ENCODE measurements at places on chromosomes 4 and X. TPM values are rescaled to one million over a fixed set of nuclear protein-coding genes. Genes with fewer than 3 reads are reported as not detected.

- no peaks in the 10 kb centered on the region for H3K36me3 ChIP-seq
- H3K4me1 ChIP-seq: no peaks in the 10 kb centered on the region
- peaks cover 40% of the 10 kb centered on the region for H3K27me3 ChIP-seq
Measured at GRCh38 chr4:1417522-1418390, 11.5 kb upstream of the NKX1-1 start.

Gene FAM241A
- 7.9 TPM for total RNA-seq

Gene GABRE
- 30.6 TPM for total RNA-seq

DNA sequence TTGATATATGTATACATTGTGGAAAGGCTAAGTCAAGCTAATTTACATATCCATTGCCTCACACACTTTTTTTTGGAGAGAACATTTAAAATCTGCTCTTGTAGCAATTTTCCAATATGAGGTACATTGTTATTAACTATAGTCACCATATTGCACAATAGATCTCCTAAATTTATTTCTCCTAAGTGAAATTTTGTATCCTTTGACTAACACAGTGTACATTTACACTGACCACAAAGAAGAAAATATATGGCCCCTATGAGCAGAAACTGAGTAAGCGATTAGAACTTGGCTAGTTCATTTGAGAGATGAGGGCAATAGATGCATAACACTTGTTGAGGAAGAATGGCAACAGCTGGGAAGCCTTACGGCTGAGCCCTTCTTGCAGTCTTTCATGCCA lies 20.3 kb upstream of the GUCY1B1 start:
- DNase-seq: no peak
- no peaks in the 10 kb centered on the region for H3K36me3 ChIP-seq
- no peak overlapping the region for H3K27ac ChIP-seq
- no peaks in the 10 kb centered on the region for H3K4me1 ChIP-seq

DNA sequence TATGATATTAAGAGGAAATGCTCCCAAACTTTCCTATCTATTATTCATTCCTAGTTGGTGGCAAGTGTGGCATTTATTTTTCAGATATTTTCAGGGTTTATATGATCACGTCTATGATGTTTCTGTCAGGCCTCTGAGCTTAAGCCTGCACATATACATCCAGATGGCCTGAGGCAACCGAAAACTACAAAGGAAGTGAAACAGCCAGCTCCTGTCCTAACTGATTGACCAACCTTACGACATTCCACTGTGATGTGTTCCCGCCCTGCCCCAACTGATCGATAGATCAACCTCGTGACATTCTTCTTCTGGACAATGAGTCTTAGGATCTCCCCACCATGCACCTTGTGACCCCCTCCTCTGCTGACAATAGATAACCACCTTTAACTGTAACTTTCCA lies 67.6 kb upstream of the CTSO start:
- H3K4me3 ChIP-seq: no peak overlapping the region
- no peak overlapping the region for H3K27ac ChIP-seq
- H3K27me3 ChIP-seq: no peaks in the 10 kb centered on the region
- DNase-seq: no peak
- H3K4me1 ChIP-seq: no peaks in the 10 kb centered on the region

GRCh38 chr4:28167411-28167810 lies 1306.8 kb downstream of the STIM2 start:
- H3K4me1 ChIP-seq: no peaks in the 10 kb centered on the region
- no peak for DNase-seq
- H3K27me3 ChIP-seq: no peaks in the 10 kb centered on the region
- no peak overlapping the region for H3K4me3 ChIP-seq

GRCh38 chrX:103818842-103819619 lies 13.0 kb downstream of the RAB9B start:
- H3K36me3 ChIP-seq: no peaks in the 10 kb centered on the region
- H3K4me1 ChIP-seq: no peaks in the 10 kb centered on the region
- H3K4me3 ChIP-seq: no peak overlapping the region

Gene TSPAN6
- total RNA-seq: 9.0 TPM

Gene STK26
- total RNA-seq: 3.5 TPM

DNA sequence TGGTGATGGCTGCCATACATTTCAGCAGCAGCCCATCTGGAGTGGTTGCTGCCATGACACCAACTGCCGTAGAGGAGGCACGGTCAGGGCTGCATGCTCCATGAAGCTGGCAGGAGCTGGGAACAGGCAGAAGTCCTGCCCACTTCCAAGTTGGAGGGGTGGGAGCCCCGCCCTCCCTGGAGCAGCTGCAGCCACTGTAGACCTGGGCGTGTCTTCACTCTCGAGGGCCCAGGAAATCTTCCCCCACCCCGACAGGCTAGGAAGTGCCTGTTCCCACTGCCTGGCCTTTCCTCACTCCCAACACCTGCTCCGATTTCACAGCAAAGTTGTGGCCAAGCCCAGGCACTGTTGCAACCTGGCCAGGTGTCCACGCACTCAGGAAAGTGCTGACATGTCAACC lies 42.3 kb downstream of the NALF2 start:
- H3K4me3 ChIP-seq: no peak overlapping the region
- no peak overlapping the region for H3K27ac ChIP-seq
- no peaks in the 10 kb centered on the region for H3K36me3 ChIP-seq
- DNase-seq: no peak
- no peaks in the 10 kb centered on the region for H3K4me1 ChIP-seq
- H3K27me3 ChIP-seq: no peaks in the 10 kb centered on the region

DNA sequence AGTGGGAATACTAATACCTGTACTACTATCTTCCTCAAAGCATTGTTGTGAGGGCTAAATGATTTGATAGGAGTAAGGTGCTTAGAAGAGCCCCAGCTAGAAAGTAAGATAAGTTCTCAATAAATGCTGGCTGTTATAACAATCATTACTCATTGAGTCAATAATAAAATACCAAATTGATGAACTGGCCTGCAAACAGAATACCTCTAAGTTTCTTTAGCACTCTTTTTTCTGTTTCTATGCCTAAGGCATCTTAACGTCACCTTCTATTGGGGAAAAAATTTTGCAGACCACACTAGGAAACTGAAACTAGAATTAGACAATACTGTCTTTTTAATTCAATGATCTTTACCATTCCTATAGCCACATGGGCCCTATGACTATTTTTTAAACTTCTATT lies 1.2 kb downstream of the CLTRN start:
- DNase-seq: no peak
- no peaks in the 10 kb centered on the region for H3K36me3 ChIP-seq
- no peaks in the 10 kb centered on the region for H3K27me3 ChIP-seq
- no peak overlapping the region for H3K4me3 ChIP-seq
- H3K27ac ChIP-seq: no peak overlapping the region

- H3K4me3 ChIP-seq: peak within 1 kb of the TSS; percentile 28
- peak; percentile 48 for DNase-seq
- H3K36me3 ChIP-seq: no peaks in the 10 kb centered on the region
- no peaks in the 10 kb centered on the region for H3K4me1 ChIP-seq
Measured at GRCh38 chrX:17860811-17861488, at the start of gene RAI2. Gene RAI2, minus strand, starts transcription at chrX:17861298. Its CDS starts 59,288 bp downstream, at chrX:17802010.

Gene ODAPH
- not detected for total RNA-seq

Gene COX7B2
- not detected for total RNA-seq

DNA sequence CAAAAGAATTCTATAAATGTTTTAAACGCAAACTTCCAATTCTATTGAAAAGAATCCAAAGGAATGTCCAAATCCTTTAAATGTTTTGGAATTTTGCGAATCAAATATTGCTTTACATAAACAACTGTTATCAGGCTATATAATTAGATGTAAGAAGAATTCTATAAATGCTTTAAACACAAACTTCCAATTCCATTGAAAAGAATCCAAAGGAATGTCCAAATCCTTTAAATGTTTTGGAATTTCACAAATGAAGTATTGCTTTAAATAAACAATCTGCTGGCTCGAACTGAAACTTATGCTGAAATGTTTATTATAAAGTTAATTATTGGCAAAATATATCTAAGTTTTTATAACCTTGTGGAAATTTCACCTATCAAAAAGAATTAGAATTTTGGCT lies 16.1 kb downstream of the DAPP1 start:
- H3K27me3 ChIP-seq: no peaks in the 10 kb centered on the region
- H3K36me3 ChIP-seq: no peaks in the 10 kb centered on the region
- no peak for DNase-seq
- no peaks in the 10 kb centered on the region for H3K4me1 ChIP-seq
- H3K27ac ChIP-seq: no peak overlapping the region
- H3K4me3 ChIP-seq: no peak overlapping the region

GRCh38 chrX:27163236-27163635 lies 299.9 kb downstream of the PPP4R3C start:
- no peak for DNase-seq
- no peaks in the 10 kb centered on the region for H3K4me1 ChIP-seq
- no peaks in the 10 kb centered on the region for H3K27me3 ChIP-seq
- H3K27ac ChIP-seq: no peak overlapping the region
- no peak overlapping the region for H3K4me3 ChIP-seq

GRCh38 chr4:106493086-106493485 lies 124.5 kb upstream of the GIMD1 start:
- H3K36me3 ChIP-seq: no peaks in the 10 kb centered on the region
- no peak overlapping the region for H3K4me3 ChIP-seq
- DNase-seq: no peak
- no peak overlapping the region for H3K27ac ChIP-seq

- no peak for DNase-seq
- no peaks in the 10 kb centered on the region for H3K4me1 ChIP-seq
Measured at GRCh38 chr4:164700471-164700870, 53.5 kb upstream of the SMIM31 start.

- DNase-seq: no peak
- H3K4me1 ChIP-seq: peaks cover 2% of the 10 kb centered on the region
- peaks cover 24% of the 10 kb centered on the region for H3K27me3 ChIP-seq
- H3K4me3 ChIP-seq: peak overlapping the region; percentile 49
- no peaks in the 10 kb centered on the region for H3K36me3 ChIP-seq
Measured at GRCh38 chrX:23907111-23907497, 634 bp downstream of the APOO start.

DNA sequence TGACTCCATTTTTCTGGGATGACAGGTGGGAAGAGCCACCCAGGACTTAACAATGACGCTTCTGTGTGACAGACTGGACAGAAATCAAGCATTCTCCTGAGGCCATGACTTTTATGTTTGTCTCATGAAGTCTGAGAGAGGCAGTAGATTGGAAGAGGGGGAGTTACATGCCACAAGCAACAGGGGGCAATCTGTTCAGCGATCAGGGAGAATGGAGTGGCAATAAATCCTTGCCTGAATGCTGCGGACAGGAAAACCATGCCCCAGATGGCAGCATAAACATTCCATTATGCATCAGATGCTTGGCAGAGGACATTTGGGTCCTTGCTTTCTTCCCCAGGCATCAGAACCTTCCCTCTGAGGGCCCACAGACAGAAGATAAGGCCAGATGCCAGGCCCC lies 312.4 kb upstream of the DIPK2B start:
- no peak overlapping the region for H3K4me3 ChIP-seq
- no peaks in the 10 kb centered on the region for H3K4me1 ChIP-seq
- no peak overlapping the region for H3K27ac ChIP-seq
- no peaks in the 10 kb centered on the region for H3K27me3 ChIP-seq
- no peaks in the 10 kb centered on the region for H3K36me3 ChIP-seq
- no peak for DNase-seq

DNA sequence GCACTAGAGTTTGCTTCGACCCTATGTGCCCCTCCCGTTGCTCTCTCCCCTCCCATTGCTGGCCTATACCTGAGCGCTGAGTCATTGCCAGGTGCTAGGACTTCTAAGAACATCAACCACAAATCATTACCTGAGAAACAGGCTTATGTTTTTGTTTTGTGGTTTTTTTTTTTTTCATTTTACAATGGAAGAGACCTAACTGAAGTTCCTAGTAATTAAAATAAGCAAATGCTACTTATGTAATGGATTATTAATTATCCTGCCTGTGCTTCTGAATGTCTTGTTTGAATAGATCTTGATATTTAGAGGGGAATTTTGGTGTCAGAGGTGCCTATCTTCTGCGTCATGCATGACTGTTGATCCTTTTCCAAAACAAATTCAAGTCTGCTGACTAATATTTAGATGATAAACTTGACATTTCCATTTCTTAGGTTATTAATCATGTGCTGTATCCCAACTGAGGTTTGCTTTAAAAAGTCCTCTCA lies 275.4 kb upstream of the CPEB2 start:
- no peak overlapping the region for H3K27ac ChIP-seq
- H3K27me3 ChIP-seq: no peaks in the 10 kb centered on the region
- no peak overlapping the region for H3K4me3 ChIP-seq
- no peaks in the 10 kb centered on the region for H3K36me3 ChIP-seq

Gene PDHA1
- 1,225 TPM for total RNA-seq

DNA sequence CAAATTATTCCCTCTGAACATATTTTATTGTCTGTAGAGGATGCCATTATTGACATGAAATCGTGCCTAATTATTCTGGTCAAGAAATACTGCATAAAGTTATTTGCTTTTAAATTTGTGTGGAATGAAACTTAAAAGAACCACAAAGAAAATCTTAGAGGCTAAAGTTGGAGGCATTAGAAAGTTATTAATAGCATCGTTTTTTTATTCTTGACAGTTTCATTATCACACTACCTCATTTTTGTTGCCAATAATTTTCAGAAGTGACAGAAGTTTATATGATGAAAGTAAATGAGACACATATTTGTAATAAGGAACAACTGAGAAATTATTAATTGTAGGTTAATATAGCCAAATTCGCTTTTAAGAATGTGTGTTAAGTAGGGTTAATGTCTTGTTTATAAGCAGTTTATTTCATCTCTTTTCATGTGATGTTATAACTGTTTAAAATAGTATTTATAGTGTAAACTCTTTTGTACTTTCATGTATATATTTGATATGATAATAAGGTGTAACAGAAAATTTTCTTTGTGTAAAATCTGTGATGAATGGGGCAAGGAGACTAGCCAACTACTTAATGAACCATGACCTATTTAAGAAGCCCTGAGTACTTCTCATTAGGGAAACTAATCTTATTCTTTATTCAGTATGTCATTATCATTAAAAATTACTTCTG lies 54.5 kb upstream of the GRIA2 start:
- no peak overlapping the region for H3K4me3 ChIP-seq
- no peaks in the 10 kb centered on the region for H3K36me3 ChIP-seq
- no peak overlapping the region for H3K27ac ChIP-seq
- no peak for DNase-seq
- no peaks in the 10 kb centered on the region for H3K27me3 ChIP-seq

Gene CTAG2
- not detected for total RNA-seq

GRCh38 chr4:17094159-17094875 lies 195.9 kb upstream of the LDB2 start:
- no peak overlapping the region for H3K27ac ChIP-seq
- H3K4me1 ChIP-seq: peaks cover 22% of the 10 kb centered on the region
- H3K4me3 ChIP-seq: no peak overlapping the region
- no peaks in the 10 kb centered on the region for H3K27me3 ChIP-seq
- DNase-seq: no peak

- no peak overlapping the region for H3K4me3 ChIP-seq
- no peak for DNase-seq
- H3K36me3 ChIP-seq: no peaks in the 10 kb centered on the region
- no peaks in the 10 kb centered on the region for H3K4me1 ChIP-seq
- no peak overlapping the region for H3K27ac ChIP-seq
- no peaks in the 10 kb centered on the region for H3K27me3 ChIP-seq
Measured at GRCh38 chr4:170139764-170140163, 50.0 kb upstream of the AADAT start.

DNA sequence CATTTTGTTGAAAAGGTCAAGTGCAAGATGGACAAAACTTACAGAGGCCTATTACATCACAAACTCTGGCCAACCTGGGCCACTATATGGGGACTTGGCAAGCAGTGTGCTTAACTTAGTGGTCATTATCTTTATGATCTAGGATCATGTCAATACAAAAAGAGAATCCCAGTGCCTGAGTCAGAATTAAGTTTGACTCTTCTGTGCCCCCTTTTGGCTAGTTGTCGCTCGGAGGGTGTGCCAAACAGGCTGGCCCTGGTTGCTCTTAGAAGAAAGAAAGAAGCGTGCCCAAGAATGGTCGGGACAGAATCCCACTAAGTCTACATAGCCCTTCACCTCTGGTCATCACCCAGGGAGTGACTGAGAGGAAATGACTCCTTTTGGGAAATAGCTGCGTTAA lies 100.1 kb downstream of the EIF4E start:
- no peak overlapping the region for H3K4me3 ChIP-seq
- DNase-seq: no peak
- H3K27ac ChIP-seq: no peak overlapping the region
- H3K36me3 ChIP-seq: no peaks in the 10 kb centered on the region
- H3K4me1 ChIP-seq: peaks cover 3% of the 10 kb centered on the region
- no peaks in the 10 kb centered on the region for H3K27me3 ChIP-seq
